ENCODE measurements at places on chromosomes 5 and 9. TPM values are rescaled to one million over a fixed set of nuclear protein-coding genes. Genes with fewer than 3 reads are reported as not detected.

The TMED9 gene
- polyA plus RNA-seq: 350 TPM

The CKMT2 gene
- 8.8 TPM for polyA plus RNA-seq

The IL4 gene
- polyA plus RNA-seq: not detected

The ARID3C gene
- not detected for polyA plus RNA-seq

The GLDC gene
- polyA plus RNA-seq: 46.9 TPM

The MEIKIN gene
- not detected for polyA plus RNA-seq

The DOK3 gene
- polyA plus RNA-seq: 1.5 TPM

The PCDHGA1 gene
- polyA plus RNA-seq: 0.40 TPM

The PCDHA9 gene
- 0.04 TPM for polyA plus RNA-seq

The TPPP gene
- 0.07 TPM for polyA plus RNA-seq

The PLK2 gene
- polyA plus RNA-seq: 9.6 TPM

The GLRA1 gene
- polyA plus RNA-seq: not detected

The FBLL1 gene
- polyA plus RNA-seq: 0.17 TPM

The ZNF474 gene
- polyA plus RNA-seq: not detected
